ENCODE measurements at places on chromosomes 3 and 15.

DNA sequence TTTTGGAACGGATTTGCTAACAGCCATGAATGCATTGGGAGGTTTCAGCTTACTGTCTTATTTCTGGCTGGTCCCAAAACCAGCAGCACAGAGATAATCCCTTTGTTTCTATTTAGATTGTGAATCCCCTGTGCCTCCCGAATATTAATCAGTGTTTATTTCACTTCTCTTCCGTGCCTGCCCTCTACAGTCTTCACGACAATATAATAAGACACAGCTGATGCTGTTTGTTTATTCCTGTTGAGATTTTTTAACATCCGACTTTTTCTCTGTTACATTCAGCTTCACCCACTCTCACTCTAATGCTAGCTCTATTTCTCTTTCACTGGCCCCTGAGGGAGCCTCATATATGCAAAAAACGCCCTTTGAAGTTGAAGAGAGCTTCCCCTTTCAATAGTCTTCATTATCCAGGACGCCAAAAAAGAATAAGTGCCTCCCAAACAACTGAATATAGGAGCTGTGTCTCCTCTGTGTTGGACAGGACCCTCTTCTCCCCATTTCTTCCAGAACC is 995.3 kb downstream of the ROBO2 start:
- no peak for DNase-seq

GRCh38 chr3:172591125-172591605 is 67.9 kb upstream of the TNFSF10 start:
- DNase-seq: no peak

DNA sequence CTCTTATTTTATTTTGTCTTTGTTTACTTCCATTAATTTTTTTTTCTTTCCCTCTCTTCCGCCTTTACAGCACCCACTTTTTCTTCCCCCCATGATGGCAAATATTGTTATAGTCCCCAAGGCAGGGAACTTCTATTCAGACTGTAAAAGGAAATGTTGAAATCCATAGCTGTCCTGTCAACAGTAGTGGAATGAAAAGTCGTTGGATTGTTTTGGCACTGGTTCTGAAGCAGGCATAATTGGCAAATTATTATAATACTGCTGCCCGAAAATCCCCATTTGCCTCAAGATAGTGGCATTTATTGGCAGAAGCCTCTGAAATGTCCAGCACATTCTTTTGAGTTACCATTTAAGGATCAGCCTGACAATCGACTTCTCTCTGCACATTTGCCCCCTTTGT is 150.6 kb downstream of the TPRG1 start:
- no peak for DNase-seq

DNA sequence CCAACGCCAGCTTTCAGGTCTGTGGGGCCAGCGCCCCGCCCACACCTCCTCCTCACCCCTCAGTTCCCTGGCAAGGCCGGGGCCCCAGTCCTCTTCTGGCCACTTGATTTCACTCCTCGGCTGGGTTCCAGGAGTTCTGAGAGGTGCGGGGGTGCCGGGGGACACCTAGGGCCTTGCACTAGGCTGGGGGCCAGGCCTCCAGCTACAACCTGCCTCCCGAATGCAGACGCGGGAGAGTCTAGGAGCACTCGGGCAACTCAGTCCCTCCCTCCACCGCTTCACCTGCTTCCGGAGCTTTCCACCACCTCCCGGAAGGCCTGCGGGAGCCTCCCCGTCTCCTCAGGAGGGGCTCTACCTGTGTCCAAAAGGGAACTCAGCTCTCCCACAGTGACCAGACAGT is 35.6 kb downstream of the TNK2 start:
- no peak for DNase-seq

DNA sequence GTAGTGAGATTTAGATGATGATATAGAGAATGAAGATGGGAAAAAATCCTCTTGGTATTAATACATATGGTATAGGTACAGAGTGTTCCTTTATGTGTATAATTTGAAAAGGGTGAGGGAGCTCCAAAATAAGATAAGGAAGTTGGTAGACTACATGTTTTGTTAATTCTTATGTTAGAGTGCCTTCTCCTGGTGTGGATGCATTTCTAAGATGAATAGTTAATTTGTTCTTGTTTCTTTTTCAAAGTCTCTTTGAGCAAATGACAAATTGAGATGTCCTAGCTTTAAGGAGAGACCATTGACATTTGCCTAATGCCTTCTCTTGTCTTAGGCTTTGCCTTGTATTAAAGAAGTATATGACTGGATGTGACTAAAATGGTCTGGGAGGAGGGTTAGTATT is 34.1 kb downstream of the AKAP13 start:
- peak; percentile 11 for DNase-seq

GRCh38 chr15:92005154-92005553 is 151.6 kb downstream of the SLCO3A1 start:
- peak; percentile 85 for DNase-seq

- no peak for DNase-seq
Observed at GRCh38 chr15:27937851-27938250, 161.3 kb downstream of the OCA2 start.

DNA sequence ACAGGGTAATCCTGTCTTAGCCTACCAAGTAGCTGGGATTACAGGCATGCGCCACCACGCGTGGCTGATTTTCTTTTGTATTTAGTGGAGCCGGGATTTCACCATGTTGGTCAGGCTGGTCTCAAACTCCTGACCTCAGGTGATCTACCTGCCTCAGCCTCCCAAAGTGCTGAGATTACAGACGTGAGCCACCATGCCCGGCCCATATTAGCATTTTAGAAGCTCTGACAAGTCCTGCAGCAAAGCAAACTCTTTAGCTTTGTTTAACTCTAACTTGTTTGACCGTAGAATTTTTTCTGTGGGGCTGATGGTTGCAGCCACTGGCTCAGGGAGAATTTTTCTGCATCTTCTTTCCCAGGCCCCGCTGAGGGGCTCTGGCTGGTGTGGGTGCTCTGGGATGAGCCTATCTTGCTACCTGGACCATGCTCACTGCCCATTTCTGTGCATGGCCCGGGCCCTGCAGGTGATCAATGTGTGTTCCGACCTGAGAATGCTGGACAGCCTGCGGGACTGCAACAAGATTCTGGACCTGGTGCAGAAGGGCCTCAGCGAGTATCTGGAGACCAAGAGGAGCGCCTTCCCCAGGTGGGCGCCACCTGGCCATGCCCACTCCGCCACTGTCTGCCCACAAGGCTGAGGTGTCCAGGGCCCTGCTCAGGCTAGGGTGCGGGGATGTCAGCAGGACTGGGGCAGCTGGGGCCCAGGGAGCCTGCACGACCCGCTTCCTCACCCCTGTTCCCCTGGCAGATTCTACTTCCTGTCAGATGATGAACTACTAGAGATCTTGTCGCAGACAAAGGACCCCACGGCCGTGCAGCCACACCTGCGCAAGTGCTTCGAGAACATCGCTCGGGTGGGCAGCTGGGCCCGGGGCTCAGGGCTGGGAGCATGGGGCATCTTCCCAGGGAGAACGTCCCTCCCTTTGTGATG is 41.3 kb downstream of the DNAH1 start:
- DNase-seq: no peak

DNA sequence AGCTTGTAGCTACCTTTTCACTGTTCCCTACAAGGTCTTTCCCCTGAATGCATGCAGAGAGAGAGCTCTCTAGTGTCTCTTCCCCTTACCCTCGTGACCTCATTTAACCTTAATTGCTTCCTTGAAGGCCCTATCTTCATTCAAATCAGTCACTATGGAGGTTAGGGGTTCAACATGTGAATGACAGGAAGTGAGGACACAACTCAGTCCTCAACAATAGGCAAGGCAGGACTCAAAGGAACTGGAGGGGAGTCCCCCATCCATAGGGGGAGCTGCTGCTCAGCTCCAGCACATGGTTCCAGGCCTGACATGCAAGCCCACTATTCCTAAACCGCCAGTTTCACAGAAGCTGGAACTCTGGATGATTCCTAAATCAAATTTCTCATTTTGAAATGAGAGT is 33.8 kb upstream of the GYG1 start:
- peak; percentile 6 for DNase-seq

DNA sequence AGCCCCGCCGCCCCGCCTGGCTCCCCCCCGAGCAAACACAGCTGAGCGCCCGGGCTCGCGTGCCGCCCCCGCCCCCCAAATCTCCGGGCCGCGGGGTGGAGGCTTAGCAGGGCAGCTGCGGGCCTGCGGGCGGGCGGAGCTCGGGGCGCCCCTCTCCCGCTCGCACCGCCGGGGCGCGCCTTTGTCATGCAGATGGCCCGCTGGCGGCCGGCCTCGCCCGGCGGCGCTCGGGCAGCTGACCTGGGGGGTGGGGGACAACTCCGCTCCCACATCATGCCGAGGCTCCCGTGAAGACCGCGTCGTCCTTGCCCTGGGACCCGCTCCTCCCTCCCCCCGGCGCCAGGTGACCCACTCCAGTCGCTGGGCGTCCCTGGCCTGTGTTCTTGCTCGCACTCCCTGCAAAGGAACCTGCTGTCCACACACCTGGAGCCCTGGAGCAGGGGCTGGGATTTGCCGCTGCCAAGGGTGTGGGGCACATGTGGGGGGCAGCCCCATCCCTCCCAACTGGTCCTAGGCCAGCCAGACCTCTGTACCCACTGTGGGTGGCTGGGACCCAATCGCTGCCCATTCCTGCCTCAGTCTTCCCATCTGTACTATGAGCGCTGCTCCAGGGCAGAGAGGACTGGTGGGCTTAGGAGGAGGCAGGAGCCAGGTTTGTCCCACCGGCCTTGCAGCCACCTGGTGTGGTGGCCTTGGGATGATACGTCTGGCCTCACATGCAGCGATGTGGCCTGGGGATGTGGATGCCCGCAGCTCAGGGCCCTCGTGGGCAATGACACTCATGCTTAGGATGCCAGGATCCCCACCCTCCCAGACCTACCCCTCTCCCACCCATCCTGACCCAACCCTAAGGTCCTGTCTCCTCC is 33.5 kb downstream of the DNAJB8 start:
- DNase-seq: peak; percentile 50

DNA sequence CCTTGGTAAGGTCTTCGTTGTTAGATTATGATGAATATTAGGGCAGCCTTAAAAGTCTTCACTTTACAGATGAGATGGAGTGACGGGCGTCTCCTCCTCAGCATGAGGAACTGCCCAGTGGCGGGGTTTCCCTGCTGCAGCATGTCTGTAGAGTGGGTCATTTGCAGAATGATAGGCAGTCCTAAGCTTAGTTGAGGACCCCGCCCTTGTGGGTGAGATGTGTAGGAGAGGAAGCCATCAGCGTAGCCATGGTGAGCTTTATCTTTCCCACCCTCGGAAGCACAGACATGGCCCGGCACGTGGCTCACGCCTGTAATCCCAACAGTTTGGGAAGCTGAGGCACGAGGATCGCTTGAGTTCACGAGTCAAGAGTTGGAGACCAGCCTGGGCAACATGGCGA is 877 bp downstream of the NIT2 start:
- DNase-seq: peak; percentile 14

DNA sequence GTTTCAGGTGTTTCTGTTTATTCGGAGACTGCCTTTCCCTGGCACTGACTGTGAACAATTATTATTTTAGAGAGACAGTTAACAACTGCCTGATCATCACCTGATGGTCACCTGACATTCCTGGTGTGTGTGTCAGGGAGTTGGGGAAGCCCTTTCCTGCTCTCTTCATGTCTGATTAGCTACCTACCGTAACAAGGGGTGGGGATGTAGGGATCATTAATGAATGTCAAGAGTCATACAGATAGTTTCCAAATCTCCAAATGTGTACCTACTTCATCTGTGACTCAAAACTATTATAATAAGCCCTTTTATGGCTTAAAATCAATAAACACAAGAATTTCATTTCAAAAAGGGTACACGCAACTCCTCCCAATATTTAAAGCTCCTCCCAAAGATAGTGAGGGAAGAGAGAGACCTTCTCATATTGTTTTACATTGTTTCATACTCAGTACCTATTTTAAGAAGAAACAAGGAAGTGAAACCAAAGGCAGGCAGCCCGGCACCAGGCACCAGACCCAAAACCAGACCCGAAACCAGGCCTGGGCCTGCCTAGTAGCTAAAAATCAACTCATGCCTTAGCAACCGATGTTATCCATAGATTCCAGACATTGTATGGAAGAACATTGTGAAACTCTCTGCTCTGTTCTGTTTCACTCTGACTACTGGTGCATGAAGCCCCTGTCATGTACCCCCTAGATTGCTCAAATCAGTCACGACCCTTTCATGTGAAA is 844.9 kb upstream of the ALCAM start:
- no peak for DNase-seq

GRCh38 chr3:33664195-33664594 is 53.9 kb downstream of the CLASP2 start:
- DNase-seq: no peak

- DNase-seq: peak; percentile 88
Observed at GRCh38 chr15:35078221-35078915, 6.7 kb downstream of the NANOGP8 start.

DNA sequence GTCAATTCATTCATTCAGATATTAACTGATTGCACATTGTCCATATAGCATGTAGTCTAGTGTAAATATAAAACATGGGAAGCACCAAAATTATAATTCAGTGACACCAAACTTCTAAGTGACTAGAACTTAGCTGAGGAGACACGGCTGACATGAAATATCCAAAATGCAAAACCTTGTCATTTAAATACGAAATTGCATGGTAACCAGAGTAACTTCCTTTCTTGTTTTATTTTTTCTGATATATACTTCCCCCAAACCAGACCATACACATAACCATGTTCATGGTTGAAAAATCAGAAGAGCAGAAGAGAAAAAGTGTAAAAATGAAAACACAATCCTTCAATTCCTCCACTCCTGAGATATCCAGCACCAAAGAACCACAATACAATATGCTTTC is 38.0 kb downstream of the CBLB start:
- no peak for DNase-seq

- no peak for DNase-seq
Observed at GRCh38 chr15:95096651-95097050, 865.3 kb downstream of the MCTP2 start.

DNA sequence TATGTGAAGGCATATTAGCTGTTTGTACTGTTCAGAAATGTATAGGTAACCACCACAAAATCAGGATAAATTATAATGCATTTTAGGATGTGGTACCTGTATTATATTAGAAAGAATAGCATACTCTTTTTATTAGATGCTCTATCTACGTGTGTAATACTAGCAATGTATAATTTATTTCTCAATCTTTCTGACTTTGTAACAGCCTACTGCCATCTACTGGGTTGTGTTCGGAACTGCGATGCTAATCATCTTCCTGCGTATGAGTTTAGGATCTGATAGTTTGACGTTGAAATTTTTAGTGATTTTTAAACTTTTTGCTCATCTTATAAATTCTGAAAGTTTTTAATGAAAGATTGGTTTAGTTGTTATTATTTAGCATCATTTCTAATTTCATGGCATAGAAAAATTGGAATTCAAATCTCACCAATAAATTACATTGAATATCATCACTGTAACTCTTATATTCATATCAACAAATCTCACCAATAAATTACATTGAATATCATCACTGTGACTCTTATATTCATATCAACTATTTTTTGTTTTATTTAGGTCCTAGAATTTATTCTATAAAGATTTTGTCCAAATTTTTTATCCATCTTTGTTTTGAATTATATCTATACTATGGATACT is 322.7 kb upstream of the ZNF717 start:
- DNase-seq: peak; percentile 39

DNA sequence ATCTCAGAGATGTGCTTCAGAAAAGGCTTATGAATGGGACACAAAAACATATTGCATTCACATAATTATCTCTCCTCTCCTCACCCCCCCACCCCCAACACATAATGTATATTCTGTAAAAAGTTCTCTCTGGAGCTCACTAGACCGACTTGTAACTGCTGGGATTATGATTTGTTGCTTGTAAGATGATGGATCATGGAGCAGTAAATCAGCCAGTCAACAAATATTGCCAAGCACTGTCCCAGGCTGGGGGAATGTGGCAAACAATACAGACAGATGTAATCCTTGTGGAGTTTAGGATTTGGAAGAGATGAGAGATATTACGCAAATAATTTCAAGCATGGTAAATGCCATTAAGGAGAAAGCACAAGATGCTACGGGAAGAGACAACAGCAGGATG is 114.8 kb downstream of the PEX5L start:
- no peak for DNase-seq
